ENCODE measurements at places on chromosomes 7 and 10. TPM values are rescaled to one million over a fixed set of nuclear protein-coding genes. Genes with fewer than 3 reads are reported as not detected.

Gene CDHR3
- 21.5 TPM for total RNA-seq

GRCh38 chr10:100524638-100525037 lies 5.0 kb upstream of the SEC31B start:
- no peak for DNase-seq

DNA sequence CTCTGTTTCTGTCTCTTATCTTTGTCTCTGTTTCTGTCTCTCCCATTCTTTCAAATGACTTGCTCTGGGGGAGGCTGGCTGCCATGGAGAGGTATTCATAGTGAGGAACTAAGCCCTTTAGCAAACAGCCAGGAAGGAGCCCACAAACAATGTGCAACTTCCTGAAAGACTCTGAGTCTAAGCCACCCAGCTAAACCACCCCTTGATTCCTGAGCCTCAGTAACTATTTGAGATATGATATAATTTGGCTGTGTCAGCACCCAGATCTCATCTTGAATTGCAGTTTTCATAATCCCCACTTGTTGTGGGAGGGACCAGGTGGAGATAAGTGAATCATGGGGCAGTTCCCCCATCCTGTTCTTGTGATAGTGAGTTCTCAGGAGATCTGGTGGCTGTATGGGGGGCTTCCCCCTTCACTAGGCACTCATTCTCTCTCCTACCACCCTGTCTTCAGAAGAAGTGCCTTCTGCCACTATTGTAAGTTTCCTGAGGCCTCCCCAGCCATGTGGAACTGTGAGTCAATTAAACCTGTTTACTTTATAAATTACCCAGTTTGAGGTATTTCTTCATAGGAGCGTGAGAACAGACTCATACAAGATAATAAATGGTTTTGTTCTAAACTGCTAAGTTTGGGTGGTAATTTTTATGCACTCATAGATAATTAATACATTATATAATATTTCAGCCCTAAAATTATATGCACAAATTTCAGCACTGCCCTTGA lies 121.2 kb upstream of the FOXP2 start:
- DNase-seq, result no peak

- no peak for DNase-seq
Measured at GRCh38 chr7:7765422-7765821, 47.0 kb upstream of the RPA3 start.

DNA sequence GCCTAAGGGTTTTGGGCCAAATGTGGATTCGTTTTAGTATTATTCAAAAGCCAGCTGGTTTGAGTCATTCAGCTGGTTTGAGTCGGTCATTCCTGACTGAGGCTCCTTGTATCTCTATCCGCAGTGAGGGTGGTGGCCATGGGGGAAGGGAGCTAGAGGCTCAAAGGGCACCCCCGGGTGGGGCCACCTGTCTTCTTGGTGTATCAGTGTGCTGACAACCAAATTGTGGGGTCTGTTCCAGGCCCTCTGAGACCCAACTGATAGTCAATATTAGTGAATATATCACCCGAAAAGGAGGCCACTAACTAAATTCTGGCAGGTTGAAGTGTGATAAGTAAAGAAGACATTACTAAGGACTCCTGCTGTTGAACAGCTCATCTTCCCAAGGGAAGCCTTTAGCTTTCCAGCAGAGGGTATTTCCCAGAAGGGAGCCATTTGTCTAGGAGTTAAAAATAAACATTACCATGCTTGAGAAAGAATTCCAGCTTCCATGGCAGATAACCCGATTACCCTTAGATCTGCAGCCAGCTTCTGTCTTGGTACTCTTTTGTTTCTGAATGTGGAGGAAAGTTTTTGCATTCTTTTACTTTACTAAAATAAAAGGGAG lies 29.9 kb upstream of the DDX50 start:
- DNase-seq, result no peak

Gene FXYD4
- not detected for total RNA-seq

DNA sequence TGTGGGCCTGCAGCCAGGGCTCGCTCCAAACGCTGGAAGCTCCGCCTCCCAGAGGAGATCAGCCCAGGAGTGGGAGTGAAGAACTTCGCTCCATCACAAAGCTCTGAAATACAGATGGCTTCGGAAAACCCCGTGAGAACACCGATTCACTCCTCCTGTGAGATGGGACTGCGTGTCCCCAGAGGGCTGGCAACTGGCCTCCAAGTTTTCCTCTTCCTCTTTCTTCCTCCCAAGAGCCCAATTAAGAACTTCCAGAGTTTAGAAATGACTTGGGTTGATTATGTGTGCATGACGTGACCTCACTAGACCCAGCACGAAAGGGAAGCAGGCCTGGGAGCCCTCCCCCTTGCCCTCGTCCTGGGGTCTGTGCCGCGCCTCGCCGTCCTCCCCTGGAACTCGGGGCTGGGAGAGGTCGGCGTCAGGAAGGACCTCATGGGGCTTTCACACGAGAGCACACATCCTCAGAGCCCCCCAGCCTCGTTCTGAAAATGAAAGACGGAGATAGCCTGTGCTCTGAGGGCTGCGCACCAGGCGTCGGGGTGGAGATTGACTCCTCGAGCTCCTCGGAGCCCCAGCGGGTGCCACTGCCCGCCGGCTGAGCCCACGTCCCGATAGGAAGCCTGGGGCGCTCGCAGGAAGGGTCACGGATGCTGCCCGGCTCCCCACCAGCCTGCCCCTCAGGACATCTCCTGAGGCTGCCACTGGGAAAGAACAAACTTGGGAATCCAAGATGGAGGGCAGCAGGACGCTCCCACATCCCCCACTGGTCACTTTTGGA lies 37.8 kb downstream of the PTPRN2 start:
- DNase-seq, result no peak

Gene CALML5
- not detected for total RNA-seq
